ENCODE measurements at places on chromosomes 5 and 9. TPM values are rescaled to one million over a fixed set of nuclear protein-coding genes. Genes with fewer than 3 reads are reported as not detected.

The SPINK13 gene
- not detected for total RNA-seq

The EFNA5 gene
- total RNA-seq = 19.0 TPM

- H3K4me1 ChIP-seq = no peaks in the 10 kb centered on the region
- H3K36me3 ChIP-seq = no peaks in the 10 kb centered on the region
- no peak within 1 kb of the TSS for H3K27ac ChIP-seq
- H3K27me3 ChIP-seq = peaks cover 23% of the 10 kb centered on the region
- H3K4me3 ChIP-seq = peak within 1 kb of the TSS; percentile 85
- DNase-seq = peak; percentile 85
Measured at GRCh38 chr9:91949946-91950664, at the start of gene ROR2. Gene ROR2 (minus strand): TSS chr9:91950228.

DNA sequence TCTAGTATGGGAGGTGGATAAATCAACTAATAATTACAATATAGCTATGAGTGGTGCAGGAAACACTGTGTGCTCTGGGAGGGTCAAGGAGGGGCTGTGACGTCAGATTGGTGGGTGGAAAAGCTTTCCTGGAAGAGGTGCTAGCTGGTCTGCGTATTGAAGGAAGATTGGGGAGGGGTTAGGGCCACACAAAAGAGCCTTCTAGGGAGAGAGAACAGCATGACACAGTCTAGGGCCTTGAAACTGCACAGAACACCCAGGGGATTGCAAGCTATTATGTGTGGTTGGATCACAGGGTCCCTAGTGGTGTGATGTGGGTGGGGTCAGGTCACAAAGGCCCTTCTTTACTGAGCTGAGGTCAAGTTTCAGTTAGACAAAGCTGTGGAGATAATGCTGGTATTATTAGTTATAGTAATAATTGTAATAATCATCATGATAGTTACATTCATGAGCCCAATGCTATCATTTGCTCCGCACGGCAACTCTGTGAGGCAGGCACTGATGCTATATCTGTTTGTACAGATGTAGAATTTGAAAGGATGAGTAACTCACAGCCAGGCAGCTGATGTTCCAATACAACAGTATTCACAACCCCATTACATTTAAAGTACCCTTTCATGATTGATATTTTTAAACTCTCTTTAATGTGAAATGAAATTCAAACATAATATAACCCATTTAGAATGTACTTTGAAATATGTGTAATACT is 197.4 kb upstream of the IL12B start:
- H3K36me3 ChIP-seq = no peaks in the 10 kb centered on the region
- no peaks in the 10 kb centered on the region for H3K4me1 ChIP-seq
- no peak overlapping the region for H3K27ac ChIP-seq
- H3K4me3 ChIP-seq = no peak overlapping the region
- H3K27me3 ChIP-seq = no peaks in the 10 kb centered on the region

GRCh38 chr9:123465304-123465703 is 109.3 kb downstream of the CRB2 start:
- H3K4me3 ChIP-seq = no peak overlapping the region
- no peaks in the 10 kb centered on the region for H3K27me3 ChIP-seq
- no peak for DNase-seq
- H3K36me3 ChIP-seq = no peaks in the 10 kb centered on the region
- H3K4me1 ChIP-seq = no peaks in the 10 kb centered on the region

GRCh38 chr5:72302171-72302570 is 17.9 kb downstream of the MRPS27 start:
- peak; percentile 68 for DNase-seq
- peaks cover 14% of the 10 kb centered on the region for H3K36me3 ChIP-seq
- peak overlapping the region; percentile 42 for H3K27ac ChIP-seq
- H3K4me3 ChIP-seq = peak overlapping the region; percentile 16

- H3K36me3 ChIP-seq = no peaks in the 10 kb centered on the region
- H3K27me3 ChIP-seq = no peaks in the 10 kb centered on the region
- DNase-seq = no peak
- no peak overlapping the region for H3K4me3 ChIP-seq
- no peak overlapping the region for H3K27ac ChIP-seq
Measured at GRCh38 chr9:19885608-19886007, 96.8 kb upstream of the SLC24A2 start.

All from H9 (cell line).